ENCODE measurements at places on chromosomes 3 and 15. TPM values are rescaled to one million over a fixed set of nuclear protein-coding genes. Genes with fewer than 3 reads are reported as not detected.

DNA sequence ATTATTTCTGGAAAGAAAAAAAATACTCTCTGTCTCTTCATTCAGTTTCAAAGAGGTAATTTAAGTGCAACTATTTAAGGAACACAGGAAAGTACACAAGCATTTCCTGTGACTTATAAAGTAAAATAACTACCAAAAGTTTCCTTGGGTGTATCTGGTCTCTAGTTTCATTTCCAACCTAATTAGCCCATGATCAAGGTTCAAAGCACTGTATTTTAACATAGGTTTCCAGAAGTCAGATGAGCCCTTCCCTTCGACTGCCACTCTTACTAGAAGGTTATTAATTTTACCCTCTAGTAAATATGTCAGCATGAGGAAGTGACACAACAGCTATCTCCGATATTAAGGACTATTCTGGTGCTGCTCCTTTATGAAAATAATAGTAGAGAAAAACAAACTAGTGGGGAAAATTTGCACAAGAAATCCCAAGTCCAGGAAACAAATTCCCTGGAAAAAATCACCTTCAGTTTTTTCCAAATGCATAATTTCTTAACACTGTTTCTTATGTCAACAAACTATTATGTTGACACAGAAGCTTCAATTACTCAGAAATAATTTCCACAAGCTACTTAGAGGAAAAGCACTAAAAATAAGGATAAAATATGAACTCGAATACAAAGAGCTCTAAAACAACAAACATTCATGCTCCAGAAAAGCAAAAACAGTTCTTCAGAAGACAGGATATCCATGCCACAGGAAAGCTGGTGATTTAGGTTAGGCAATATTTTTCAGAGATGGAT, 35.3 kb downstream of the CCPG1 start:
- no peak for DNase-seq

- DNase-seq = no peak
These were observed 147.4 kb downstream of the CHST2 start for GRCh38 chr3:143266927-143267326.

- no peak for DNase-seq
These were observed 168.3 kb downstream of the NEK10 start for GRCh38 chr3:27200721-27201489.

- DNase-seq = no peak
These were observed 10.6 kb downstream of the TMEM158 start for GRCh38 chr3:45215466-45215865.

DNA sequence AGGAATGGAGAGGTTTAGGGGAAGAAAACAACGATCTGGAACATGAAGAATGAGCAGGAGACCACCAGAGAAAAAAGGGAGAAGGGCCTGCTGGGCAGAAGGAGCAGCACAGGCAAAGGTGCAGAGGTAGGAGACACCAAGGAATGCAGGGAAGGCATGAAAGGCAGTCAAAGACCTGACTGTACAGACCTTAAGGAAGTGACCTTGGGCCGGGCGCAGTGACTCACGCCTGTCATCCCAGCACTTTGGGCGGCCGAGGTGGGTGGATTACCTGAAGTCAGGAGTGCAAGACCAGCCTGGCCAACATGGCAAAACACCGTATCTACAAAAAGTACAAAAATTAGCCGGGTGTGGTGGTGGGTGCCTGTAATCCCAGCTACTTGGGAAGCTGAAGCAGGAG, 157.7 kb upstream of the ATP10A start:
- DNase-seq = no peak

DNA sequence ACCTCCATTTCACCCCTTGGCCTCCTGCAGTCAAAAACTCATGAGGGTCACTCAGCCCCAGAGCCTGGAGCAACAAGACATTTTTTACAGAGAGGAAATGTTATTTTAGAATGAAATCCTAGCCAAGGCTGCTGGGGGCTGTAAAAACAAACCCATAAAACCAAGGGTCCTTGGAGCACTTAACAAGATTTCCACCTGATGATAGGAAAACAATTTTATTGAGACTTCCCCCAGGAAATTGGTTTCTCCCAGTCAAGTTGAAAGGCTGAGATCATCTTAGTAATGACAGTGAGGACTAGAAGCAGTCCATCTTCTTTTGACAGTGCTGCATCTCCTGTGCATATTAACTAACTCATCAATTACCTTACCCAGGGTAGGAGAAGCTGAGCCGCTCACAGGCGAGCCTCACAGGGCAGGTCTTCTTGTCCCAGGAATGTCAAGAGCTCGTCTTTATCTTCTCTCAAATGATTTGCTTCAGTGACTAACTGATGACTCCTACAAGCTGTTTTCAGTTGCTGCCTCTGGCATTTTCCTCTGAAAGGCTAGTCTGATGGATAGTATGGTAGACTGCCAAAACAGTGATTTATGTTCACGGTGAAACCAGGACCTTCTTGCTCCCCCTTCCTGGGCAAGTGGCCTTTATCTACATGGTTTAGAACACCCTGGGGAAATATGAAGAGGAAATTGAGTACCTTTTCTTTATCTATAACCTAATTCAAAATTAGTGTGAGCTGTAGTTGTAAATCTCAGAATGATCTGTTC, 34.6 kb upstream of the AEN start:
- DNase-seq = no peak

DNA sequence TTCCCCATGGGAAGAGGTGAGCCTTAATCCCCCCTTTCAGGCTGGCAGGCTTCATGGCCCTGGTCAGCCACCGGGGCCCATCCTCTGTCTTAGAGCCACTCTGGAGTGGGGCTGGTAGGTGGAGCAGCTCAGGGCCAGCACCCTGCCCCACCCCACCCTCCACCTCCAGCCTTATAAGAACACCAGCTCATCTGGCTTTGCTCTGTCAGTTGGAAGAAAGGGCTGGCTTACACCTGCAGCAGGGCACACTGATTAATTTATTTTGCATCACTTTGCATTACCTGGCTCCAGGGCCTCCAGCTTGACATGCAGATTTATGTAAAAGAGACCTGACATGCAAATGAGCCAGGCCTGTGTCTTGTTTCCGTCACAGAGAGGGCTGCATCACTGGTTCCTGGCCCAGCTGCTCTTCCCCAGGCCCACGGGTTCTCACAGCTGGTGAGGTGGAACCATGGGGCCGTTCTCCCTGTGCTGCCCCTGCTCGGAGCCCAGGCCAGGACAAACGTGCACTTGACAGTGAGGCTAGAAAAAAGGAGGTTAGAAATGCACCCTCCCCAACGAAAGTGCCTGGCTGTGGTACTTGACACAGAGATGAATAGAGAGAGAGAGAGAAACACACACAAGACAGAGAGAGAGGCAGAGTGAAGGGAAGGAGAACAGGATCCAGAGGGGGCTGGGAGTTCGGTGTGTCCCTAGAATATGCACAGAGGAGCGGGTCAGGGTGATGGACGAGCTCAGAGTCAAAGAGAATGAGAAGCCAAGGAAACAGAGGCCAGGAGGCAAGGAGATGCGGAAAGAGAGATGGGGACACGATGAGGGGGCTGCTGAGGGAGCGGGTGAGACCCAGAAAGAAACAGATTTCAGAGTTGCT, 44.5 kb upstream of the MAGEF1 start:
- no peak for DNase-seq

GRCh38 chr3:170128977-170129431, 52.5 kb downstream of the PHC3 start:
- DNase-seq = no peak

DNA sequence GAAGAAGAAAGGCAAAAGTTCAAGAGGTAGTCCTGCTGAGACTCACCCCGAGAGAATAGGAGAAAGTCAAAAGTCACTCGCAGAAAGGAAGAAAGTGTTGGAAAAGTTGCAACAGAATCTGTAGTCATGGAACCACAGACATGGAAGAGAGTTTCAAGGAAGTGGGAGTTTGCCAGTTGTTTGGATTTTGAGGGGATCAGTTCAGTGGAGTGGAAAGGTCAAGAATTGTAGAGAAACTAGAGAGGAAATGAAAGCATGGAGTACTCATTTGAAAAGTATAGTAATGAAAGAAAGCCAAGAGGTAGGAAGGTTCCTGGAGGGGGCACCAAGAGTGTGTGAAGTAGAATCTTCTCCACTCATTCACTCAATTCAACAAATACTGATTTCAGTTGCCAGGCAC, 34.7 kb downstream of the SPTSSB start:
- DNase-seq = no peak

DNA sequence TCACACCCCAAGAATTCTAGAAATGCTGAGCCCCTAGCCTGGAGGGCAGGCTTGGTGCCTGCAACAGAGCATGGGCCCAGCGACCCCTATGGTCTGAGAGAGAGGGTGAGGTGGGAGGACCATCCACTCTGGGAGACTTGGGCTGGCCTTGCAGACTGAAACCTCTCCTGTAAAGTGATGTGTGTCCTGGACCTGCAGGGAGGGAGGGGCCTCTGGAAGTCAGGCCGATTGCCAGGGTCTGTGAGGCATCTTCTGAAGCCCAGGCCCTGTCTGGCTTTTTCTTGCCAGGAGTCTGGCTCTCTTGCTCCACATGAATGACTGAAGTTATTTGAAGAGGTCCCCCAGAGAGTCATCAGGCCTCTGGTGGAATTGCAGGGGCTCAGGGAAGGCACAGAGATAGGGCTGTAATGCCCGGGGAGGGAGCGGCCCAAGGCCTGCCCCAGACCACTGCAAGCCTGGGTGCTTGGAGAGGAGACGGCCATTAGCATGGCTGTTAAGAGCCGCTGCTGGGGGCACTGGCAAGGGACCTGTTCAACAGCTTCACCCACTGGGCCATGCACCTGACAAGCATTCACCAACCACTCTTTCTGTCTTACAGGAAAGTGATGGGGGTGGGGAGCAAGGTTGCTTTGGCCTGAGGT, 56.0 kb upstream of the CHRNA7 start:
- no peak for DNase-seq

GRCh38 chr3:178445139-178445538, 91.1 kb upstream of the KCNMB2 start:
- no peak for DNase-seq

GRCh38 chr3:117856354-117856753, 1146.8 kb downstream of the TUSC7 start:
- no peak for DNase-seq

GRCh38 chr3:147359177-147360050, 46.9 kb downstream of the ZIC4 start:
- DNase-seq = no peak

The MYO9A gene
- total RNA-seq = 22.5 TPM

The GUCA1C gene
- total RNA-seq = 5.8 TPM

The KBTBD13 gene
- 5.2 TPM for total RNA-seq

The FANCI gene
- 2.7 TPM for total RNA-seq

The ROPN1B gene
- 4.0 TPM for total RNA-seq

The PLSCR5 gene
- not detected for total RNA-seq

The FETUB gene
- not detected for total RNA-seq

The LMAN1L gene
- total RNA-seq = 8.1 TPM

The NR1I2 gene
- total RNA-seq = not detected

The CEP19 gene
- 1.5 TPM for total RNA-seq

The TAGLN3 gene
- total RNA-seq = 0.74 TPM
